ENCODE measurements at places on chromosomes 16 and 17. TPM values are rescaled to one million over a fixed set of nuclear protein-coding genes. Genes with fewer than 3 reads are reported as not detected.

GRCh38 chr17:50573866-50574611 lies 13.5 kb downstream of the CACNA1G start:
- H3K27ac ChIP-seq, result no peak overlapping the region
- no peaks in the 10 kb centered on the region for H3K4me1 ChIP-seq
- DNase-seq, result no peak
- no peaks in the 10 kb centered on the region for H3K36me3 ChIP-seq

The BAIAP3 gene
- total RNA-seq, result 0.42 TPM

The HOXB13 gene
- total RNA-seq, result not detected

The OTOP3 gene
- total RNA-seq, result not detected

DNA sequence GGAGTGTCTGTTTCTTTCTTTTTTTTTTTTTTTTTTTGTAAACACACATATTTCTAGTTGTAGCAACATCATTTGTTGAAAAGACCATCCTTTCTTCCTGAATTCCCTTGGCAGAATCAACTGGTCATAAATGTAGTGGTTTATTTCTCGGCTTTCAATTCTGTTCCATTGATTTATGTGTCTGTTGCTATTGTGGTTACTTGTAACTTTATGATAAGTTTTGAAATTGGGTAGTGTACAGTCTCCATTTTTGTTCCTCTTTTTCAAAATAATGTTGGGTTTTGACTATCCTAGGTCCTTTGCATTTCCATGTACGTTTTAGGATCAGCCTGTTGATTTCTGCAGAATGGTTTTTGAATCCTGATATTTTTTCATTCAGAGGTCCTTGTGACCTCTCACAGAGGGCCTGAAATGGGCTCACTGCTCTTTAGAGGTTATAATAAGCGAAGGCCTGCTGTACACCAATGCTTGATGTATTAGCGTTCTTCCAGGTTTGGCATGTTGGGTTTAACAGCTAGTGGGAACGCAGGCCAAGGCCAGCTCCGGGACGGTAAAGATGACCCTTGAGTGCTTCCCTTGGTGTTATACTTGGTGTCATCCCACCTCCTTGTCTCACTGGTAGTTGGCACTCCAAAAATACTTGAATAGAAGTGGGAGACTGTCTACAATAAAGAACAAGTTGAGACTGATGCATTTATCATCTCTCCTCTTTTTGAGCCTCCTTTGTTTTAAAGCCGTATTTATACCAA lies 43.8 kb downstream of the ZNRF1 start:
- H3K36me3 ChIP-seq, result peaks cover 3% of the 10 kb centered on the region
- peaks cover 19% of the 10 kb centered on the region for H3K4me1 ChIP-seq
- no peak overlapping the region for H3K4me3 ChIP-seq
- H3K27ac ChIP-seq, result no peak overlapping the region

The OSGIN1 gene
- total RNA-seq, result 1.3 TPM

- H3K4me3 ChIP-seq, result no peak overlapping the region
- H3K27ac ChIP-seq, result peak overlapping the region; percentile 19
- no peaks in the 10 kb centered on the region for H3K27me3 ChIP-seq
- no peaks in the 10 kb centered on the region for H3K36me3 ChIP-seq
- peaks cover 41% of the 10 kb centered on the region for H3K4me1 ChIP-seq
These were observed 75.7 kb downstream of the TANC2 start for GRCh38 chr17:63041722-63042121.

- H3K4me1 ChIP-seq, result no peaks in the 10 kb centered on the region
- H3K4me3 ChIP-seq, result no peak overlapping the region
- H3K27me3 ChIP-seq, result no peaks in the 10 kb centered on the region
- H3K27ac ChIP-seq, result no peak overlapping the region
- peaks cover 18% of the 10 kb centered on the region for H3K36me3 ChIP-seq
These were observed 30.0 kb downstream of the DGKE start for GRCh38 chr17:56863974-56864373.

GRCh38 chr16:58111302-58111627 lies 17.9 kb downstream of the CFAP20 start:
- H3K4me3 ChIP-seq, result no peak overlapping the region
- peaks cover 24% of the 10 kb centered on the region for H3K36me3 ChIP-seq
- H3K27ac ChIP-seq, result no peak overlapping the region

GRCh38 chr16:4179020-4179419 lies 62.8 kb upstream of the ADCY9 start:
- DNase-seq, result no peak
- H3K36me3 ChIP-seq, result no peaks in the 10 kb centered on the region
- no peak overlapping the region for H3K27ac ChIP-seq
- H3K27me3 ChIP-seq, result no peaks in the 10 kb centered on the region
- peaks cover 7% of the 10 kb centered on the region for H3K4me1 ChIP-seq
- no peak overlapping the region for H3K4me3 ChIP-seq

The SLC2A4 gene
- total RNA-seq, result 0.63 TPM

The QRICH2 gene
- total RNA-seq, result 7.3 TPM

GRCh38 chr17:47620503-47621245 lies 29.0 kb upstream of the KPNB1 start:
- DNase-seq, result no peak
- peak overlapping the region; percentile 93 for H3K27ac ChIP-seq
- H3K27me3 ChIP-seq, result no peaks in the 10 kb centered on the region
- no peak overlapping the region for H3K4me3 ChIP-seq
- peaks cover 44% of the 10 kb centered on the region for H3K4me1 ChIP-seq

- H3K4me3 ChIP-seq, result peak within 1 kb of the TSS; percentile 94
- no peak for DNase-seq
These were observed at the start of gene KATNB1 for GRCh38 chr16:57735755-57736418. Gene KATNB1, plus strand, starts transcription at chr16:57735770. Its CDS starts 1,474 bp downstream, at chr16:57737244.

GRCh38 chr17:16975277-16975651 lies 3.3 kb upstream of the TNFRSF13B start:
- peaks cover 24% of the 10 kb centered on the region for H3K27me3 ChIP-seq
- no peak overlapping the region for H3K27ac ChIP-seq
- H3K4me3 ChIP-seq, result no peak overlapping the region
- H3K4me1 ChIP-seq, result peaks cover 5% of the 10 kb centered on the region
- no peaks in the 10 kb centered on the region for H3K36me3 ChIP-seq
- peak; percentile 23 for DNase-seq

GRCh38 chr17:77473615-77474226 lies 333.0 kb downstream of the SEC14L1 start:
- H3K27ac ChIP-seq, result peak overlapping the region; percentile 84
- no peaks in the 10 kb centered on the region for H3K27me3 ChIP-seq
- no peak for DNase-seq
- peaks cover 7% of the 10 kb centered on the region for H3K36me3 ChIP-seq
- H3K4me1 ChIP-seq, result peaks cover 94% of the 10 kb centered on the region
- peak overlapping the region; percentile 6 for H3K4me3 ChIP-seq

The KCNJ18 gene
- total RNA-seq, result not detected
